Stimulated activated CD4-positive, alpha-beta T cell treated with anti-CD3 and anti-CD28 coated beads, Interleukin-4, amount 100 ng/mL, for 4 hours (primary cell): ENCODE measurements at places on chromosomes 11 and 22.

DNA sequence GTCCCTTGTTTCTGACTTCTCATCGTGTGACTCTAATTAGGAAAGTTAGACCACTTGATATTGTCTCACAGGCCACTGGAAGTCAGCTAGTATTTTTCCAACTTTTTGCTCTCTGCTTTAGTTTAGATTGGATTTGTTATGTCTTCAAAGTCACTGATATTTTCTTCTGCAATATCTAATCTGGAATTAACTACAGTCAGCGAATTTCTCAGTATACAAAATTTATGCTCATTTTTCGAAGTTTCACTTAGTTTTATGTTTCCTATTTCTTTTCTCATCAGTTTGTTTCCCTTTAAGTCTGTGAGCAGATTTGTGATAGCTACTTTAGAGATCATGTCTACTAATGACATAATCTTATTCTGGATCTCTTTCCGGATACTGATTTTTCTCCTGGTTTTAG lies 1027.2 kb upstream of the CNTN5 start:
- no peak for DNase-seq

- peak; percentile 64 for DNase-seq
These were observed at the start of gene ME3 for GRCh38 chr11:86672007-86672621. ME3 (minus strand) TSS chr11:86672616.

- no peak for DNase-seq
These were observed 438.1 kb downstream of the SOX6 start for GRCh38 chr11:15918212-15918611.

GRCh38 chr11:120712881-120713280 lies 201.3 kb downstream of the GRIK4 start:
- DNase-seq = no peak

DNA sequence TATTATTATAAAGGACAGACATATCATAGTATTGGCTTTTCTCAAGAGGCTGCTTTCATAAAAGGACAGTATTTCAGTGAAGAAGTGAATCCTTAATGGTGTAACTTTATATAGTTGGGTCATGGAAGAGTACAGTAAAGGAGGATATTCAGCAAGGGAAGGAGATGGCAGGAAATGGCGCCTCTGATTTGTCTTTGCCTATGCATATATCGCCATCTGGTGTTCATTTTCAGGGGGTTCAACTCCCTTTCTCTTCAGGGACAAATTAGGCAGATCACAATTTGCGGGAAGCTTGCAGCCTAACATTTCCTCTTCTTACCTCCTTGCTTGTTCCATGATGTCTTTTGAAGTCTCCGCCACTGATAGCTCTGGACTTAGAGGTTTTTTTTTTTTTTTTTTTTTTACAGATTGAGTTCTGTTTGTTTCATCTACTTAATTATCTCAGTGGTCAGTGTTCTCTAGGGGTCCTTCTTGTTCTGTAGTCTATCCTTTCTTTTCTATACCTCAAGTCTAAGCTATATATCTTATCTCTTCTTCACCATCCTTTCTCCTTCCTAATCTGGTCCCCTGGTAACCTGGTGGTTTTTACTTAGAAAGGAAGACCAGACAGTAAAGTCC lies 21.8 kb upstream of the RRM1 start:
- peak; percentile 16 for DNase-seq

GRCh38 chr11:77096591-77097019 lies 6.0 kb upstream of the OMP start:
- DNase-seq = no peak

DNA sequence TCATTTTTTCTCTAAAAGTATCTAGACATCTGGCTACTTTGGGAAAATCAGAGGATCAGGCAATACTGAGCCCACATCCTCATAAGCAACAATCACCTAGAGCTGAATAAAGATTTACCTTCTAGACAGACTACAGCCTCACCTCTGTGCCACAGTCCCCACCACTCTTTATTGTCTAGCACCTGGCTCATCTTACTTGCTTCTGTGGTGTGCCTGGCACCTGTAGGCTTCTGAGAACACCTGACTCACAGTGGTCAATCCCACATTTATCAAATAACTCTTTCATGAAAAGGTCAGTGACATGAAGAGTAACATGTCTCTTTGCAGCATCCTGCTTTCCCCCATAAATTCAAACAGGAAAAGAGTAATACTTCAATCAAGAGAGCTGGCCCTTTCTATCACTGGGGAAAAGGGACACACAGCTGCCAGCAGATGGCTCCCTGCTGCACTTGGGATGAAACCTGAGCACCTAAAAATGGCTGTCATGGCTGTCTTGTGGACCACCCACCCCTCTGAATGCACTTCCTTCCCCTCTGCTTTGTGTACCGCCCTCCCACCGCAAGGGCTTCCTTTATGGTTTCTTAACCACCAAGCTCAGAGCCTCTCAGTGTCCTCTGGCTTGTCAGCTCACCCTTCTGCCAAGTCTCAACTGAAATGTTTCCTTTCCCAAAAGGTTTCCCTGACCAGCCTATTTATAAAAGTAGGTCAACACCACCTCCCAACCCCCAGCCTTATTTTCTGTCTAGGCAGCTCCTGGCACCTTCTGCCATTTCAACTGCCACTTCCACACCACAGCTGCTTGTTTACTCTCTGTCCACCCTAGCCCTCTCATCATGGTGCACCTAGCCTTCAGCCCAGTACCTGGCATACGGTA lies 9.3 kb downstream of the TFIP11 start:
- DNase-seq = peak; percentile 28

DNA sequence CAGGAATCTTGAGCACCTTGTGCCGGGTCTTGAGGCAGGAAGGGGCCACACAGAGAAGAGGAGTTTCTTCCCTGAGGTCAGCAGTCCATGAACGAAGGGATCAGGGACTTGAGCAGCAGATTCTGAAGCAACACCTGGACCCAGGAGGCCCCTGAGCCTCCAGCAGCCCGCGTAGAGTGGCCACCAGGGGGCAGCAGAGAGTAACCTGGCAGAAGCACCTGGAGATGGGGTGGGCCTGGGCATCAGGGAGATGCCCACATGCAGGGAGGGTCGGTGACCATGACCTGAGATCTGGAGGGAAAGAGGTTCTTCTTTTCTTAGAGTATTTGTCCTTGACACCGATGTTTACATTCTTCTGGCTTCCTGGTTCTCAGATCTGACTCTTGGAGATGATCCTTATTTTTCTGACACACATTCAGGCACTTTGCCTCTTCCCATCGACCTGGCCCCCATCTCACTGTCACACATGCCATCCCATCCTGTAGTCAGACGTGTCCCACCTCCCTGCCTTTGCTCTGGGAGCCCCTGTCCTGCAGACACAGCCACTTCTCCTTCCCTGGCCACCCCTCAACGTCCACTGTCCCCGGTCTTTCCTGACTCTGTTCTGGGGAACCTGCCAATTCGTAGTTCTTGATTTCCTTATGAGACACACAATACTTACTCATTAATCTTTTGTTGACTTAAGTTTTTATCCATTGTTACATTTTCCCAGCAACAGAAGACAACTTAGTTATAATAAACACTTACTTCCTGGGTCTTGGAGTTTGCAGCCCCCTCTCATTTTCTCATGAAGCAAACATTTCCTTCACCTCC lies 66.5 kb downstream of the GGTLC2 start:
- peak; percentile 60 for DNase-seq

DNA sequence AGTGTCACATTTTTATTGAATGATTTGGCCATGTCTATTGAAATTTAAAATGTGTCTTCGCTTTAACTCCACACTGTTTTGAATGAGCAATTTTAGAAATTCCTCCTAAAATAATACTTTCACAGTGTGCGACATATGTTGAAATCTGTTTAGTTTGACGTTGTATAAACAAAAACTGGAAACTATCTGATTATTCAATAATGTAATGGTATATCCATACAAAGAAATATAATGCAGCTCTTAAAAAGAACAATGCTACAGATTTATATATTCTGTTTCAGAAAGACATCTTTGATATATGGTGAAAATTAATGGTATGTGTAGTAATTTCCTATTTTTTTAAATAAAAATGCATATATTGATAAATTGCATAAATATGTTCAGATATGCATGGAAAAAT lies 268.7 kb upstream of the SORL1-AS1 start:
- no peak for DNase-seq

- DNase-seq = no peak
These were observed 64.5 kb upstream of the B3GAT1 start for GRCh38 chr11:134476435-134477021.

DNA sequence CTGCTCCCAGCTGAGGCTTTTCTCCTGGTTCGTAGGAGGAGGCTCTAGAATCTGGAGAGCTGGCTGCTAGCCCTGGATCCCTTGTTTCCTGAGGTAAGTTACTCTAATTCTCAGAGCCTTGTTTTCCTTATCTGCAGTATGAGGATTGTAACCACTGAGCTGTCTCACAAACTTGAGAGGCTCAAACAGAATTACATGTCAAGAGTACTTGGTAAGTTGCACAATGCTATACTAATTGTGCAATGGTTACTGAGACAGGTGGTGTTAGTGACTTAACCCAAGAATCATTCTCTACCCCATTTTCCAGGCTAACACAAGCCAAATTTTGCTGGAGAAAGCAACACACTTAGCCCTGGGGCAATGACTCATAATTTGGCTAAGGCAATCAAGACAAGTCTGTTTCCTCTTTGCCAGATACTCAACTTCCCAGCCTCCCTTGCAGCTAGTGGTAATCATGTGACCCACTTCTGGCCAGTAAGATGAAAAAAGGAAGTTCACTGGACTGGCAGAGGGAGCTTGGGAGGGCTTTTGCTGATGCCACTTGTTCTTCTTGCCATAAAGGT lies 348.0 kb downstream of the TENM4 start:
- DNase-seq = no peak

DNA sequence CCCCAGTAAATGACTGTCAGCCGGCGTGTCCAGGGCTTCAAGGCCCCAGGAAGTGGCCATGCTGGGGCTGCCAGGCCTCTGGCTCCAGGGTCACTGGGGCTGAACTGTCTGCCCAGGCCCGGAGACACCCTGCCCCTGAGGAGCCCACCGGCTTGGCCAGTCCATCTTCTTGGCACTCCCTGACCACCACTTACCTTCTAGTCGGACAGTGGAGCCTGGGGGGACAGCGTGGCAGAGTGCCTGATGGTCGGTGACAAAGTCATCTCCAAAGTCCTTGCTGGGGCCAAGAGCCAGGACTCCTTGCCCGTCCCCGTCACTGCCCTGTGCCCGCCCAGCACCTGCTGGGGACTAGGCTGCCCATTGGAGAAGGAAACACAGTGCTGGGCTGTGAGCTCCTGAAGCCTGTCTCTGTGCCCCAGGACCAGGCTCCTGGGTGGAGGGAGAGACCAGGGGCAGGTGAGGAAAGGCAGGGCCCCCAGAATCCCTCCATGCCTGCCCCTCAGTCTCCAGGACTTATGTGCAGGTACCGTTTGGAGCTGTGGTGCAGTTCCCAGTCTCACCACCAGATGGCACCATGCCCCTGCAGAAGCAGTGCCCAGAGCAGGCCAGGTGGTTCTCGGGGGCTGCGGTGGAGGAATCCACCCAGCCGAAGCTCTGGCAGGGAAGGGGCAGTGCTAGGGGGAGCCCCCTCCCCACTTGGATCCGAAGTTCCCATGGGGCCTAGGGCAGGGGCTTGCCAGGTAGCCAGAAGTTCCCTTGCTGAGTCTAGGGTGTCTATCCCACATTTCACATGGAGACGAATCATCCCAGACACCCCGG lies 6.0 kb upstream of the CCDC188 start:
- DNase-seq = peak; percentile 80

DNA sequence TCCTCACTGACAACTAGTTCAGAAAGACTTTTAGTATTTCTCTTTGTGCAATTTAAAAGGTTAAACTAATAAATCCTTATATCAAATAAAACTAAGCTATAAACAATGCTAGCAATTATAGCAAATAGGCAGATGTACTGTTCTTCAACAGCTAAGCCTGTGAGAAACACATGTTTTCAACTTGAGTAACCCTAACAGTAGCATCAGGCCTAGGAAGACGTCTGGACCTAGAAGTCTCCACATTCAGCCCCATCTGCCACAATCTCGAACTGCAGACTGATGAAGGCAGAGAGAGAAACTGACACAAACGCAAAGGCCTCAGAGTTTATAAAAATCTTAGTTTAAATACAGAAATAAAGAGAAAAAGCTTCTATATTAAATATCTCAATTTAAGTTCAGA lies 2.5 kb downstream of the ST13 start:
- no peak for DNase-seq

GRCh38 chr11:115521825-115522224 lies 17.6 kb upstream of the CADM1 start:
- DNase-seq = no peak

GRCh38 chr11:21771097-21771496 lies 421.8 kb upstream of the ANO5 start:
- DNase-seq = no peak

- DNase-seq = no peak
These were observed 77.7 kb downstream of the FEZ1 start for GRCh38 chr11:125418396-125418795.

DNA sequence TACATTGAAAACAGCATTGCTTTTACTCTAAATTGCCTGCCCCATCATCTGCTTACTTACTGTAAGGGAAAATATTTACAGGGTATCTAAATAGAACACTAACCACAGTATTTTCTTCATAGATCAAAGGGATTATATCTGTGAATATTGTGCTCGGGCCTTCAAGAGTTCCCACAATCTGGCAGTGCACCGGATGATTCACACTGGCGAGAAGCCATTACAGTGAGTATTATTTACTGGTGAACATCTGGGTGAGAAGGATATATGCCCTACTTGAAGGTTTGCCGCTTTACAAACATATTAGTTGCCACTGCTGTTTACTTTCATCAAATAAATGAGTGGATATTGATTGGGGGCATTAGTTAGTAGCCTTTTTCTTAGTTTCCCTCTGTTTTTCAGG lies 5.9 kb upstream of the CNTF start:
- DNase-seq = no peak

GRCh38 chr11:102142333-102142732 lies 32.1 kb downstream of the YAP1 start:
- no peak for DNase-seq

GRCh38 chr11:60345489-60345888 lies 18.4 kb downstream of the MS4A6E start:
- no peak for DNase-seq

DNA sequence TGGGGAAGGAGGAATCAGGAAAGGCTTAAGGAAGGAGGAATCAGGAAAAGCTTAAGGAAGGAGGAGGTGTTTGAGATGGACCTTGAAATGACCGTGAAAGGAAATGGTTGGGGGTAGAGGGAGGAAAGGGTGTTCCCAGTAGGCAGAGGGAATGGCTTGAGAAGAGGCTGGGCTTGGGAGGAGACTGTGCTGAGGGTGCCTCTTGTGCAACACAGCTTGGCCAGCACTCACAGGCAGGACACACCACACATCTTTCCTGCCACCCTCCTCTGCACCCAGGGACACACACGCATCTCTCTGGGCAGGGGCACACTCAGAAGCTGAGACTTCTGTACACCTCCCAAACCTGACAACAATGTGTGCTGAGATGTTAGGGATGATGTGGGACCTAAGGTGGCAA lies 151.4 kb downstream of the FBXO7 start:
- DNase-seq = no peak

DNA sequence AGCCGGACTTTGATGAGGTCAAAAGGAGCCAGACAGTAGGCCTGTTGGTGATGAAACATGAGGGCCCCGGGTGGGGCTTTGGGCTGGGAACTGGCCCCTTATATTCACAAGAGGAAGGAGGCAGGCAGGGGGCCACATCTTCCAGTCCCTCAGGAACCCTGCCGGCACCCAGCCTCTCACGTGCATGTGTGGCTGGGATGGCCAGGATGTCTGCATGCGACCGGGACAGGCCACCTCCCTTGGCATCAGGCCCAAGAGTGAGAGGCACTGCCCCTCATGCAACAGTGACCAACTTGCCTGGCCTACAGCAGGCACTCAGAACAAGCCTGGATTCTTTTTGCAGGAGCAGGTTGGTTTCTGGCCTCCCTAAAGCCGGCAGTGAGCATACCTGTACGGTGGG lies 5.4 kb downstream of the SLC25A45 start:
- no peak for DNase-seq
